Lung microvascular endothelial cell (primary cell): ENCODE measurements at places on chromosomes 12 and 14.

DNA sequence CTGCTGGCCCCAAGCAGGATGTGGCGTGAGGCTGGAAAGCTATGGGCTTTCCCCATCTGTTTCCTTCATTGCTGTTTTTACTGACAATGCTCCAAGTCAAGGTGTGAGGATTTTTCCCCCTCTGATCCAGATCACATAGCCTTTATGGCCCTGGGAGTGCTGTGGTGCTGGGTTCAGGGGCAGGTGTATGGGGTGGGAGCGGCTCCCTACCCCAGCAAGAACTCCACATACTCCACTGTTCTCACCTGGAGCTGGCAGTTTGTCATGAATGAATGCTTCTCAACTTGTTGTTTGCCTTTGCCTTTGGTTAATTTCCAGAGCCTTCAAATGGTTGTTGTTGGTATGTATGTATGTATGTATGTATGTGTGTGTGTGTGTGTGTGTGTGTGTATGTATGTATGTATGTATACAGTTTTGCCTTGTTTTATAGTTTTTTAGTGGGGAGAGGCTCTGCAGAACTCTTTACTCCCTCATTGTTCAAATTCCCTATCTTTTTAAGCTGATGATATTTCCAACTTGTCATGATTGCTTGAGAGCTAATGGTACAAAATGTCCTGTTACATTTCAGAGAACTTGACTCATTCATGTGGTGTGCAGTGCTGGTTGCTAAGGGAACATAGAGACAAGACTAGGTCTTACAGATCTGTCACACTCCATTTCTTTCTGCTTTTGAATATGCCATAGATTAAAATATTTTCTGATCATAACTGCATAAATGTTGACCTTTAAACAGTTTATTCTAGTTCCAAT, 36.6 kb upstream of the ASPG start:
- DNase-seq = peak; percentile 57

DNA sequence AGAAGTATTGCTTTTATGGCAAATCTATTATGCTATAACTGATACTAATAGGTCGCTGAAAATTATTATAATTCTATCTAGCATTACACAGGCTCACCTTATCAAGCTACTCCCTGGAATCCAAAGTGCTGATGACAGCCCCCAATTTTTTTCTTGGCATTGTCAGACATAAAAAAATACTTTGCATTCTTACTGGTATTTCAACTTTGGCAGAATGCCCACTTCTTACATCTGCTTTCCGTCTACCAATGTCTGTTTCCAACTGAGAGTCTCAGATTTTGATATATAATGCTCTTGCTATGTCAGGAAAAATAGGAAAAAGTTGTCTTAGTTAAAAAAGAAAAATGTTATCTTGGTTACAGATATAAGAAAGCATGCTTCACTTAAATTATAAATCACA, 615.4 kb downstream of the C12orf50 start:
- peak; percentile 31 for DNase-seq

- no peak for DNase-seq
Observed at GRCh38 chr14:65303190-65303898, 109.2 kb upstream of the FUT8 start.

DNA sequence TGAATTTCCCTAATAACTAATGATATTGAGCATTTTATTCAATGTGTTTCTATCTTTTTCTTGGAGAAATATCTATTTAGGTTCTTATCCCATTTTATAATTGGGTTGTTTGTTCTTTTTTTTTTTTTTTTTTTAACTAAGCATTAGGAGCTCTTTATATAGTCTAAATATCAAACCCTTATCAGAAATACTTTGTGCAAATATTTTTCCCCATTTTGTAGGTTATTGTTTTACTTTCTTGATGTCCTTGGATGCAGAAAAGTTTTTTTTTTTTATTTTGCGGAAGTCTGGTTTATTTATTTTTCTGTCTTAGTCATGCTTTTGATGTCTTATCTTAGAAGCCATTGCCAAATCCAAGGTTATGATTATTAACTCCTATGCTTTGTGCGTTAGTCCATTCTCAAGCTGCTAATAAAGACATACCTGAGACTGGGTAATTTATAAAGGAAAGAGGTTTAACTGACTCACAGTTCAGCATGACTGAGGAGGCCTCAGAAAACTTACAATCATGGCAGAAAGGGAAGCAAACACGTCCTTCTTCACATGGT, 434.3 kb upstream of the TBX3 start:
- DNase-seq = no peak

DNA sequence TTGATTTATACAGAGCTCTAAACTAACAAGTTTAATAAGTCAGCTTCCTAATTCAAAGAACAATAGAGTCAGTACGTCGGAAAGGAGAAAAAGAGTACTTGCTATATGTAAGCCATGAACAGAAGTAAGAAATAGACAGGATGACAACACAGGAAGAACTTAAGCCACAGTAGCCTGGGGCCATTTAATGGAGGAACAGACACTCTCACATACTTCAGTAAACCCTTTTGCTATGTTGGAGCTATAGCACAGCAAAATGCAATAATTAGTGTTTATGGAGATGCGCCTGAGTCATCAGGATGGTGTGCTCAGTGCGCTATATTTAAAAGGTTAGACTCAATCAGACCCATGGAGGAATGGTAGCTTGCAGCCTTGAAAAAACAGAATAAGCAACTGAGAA, 61.0 kb downstream of the SRGAP1 start:
- DNase-seq = no peak

- peak; percentile 66 for DNase-seq
Observed at GRCh38 chr12:132161036-132161781, 17.0 kb downstream of the NOC4L start.

GRCh38 chr14:71029236-71029781, 122.0 kb downstream of the PCNX1 start:
- DNase-seq = no peak

DNA sequence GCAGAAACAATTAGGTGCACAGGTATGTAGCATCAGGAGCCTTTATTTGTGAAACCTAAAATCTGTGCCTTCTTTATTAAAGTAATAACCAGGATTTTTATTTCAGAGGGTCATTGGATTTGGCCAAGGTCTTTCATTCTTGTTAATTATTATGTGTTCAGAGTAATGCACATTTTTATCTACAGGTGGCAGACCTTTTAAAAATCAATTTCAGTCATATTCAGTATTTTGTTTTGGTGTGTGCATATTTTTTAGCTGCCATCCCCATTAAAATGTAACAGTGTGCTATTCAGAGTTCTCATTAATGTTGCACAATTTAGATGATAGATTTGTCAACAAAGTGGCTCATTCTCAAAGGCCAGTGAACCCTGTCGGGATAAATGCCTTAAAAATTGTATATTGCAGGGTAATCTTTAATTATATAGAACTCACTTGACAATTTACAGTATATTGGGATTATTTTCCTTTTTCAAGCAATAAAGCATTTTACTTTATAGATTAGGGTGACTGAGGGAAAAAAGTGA, 319.3 kb upstream of the SOX5 start:
- DNase-seq = no peak

- no peak for DNase-seq
Observed at GRCh38 chr12:125463386-125463785, 398.2 kb downstream of the AACS start.
